ENCODE measurements at places on chromosomes 11 and 22.
A peak's percentile ranks its signal among the peaks of the same experiment; 100 is the strongest.

- no peak for DNase-seq
These were observed 53.5 kb downstream of the TEAD1 start for GRCh38 chr11:12727563-12728211.

- no peak for DNase-seq
These were observed 144.3 kb upstream of the ANO3 start for GRCh38 chr11:26187639-26188038.

GRCh38 chr22:27060190-27060589, 402.8 kb downstream of the MIAT start:
- no peak for DNase-seq

DNA sequence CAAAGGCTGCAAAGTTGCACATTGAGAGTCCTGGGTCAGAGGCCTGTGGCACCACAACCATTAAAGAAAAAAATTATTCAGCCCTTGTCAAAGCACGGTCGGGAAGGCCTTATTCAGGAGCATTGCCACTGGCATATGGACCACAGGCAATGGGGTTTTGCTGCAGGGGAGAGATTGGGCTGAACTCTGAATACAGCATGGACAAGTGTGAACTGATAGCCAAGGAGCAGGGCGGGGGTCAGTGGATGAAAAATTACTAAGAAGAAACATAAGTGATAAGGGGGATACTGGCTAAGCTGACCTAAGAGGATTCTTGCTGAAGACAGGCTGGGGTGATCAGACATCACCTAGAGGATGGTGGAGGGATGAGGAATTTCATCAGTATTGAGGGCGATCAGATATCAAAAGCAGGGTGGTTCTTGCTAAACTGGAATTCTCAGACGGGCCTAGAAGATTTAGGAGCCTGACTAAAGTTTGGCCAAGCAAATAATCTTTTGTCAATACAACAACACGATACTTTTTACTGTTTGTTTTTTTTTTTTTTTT, 3.3 kb upstream of the DGCR8 start:
- no peak for DNase-seq

- DNase-seq, result peak; percentile 89
These were observed 35.0 kb downstream of the DKK3 start for GRCh38 chr11:11973361-11973800.

GRCh38 chr11:101049123-101049522, 80.5 kb downstream of the PGR start:
- no peak for DNase-seq

DNA sequence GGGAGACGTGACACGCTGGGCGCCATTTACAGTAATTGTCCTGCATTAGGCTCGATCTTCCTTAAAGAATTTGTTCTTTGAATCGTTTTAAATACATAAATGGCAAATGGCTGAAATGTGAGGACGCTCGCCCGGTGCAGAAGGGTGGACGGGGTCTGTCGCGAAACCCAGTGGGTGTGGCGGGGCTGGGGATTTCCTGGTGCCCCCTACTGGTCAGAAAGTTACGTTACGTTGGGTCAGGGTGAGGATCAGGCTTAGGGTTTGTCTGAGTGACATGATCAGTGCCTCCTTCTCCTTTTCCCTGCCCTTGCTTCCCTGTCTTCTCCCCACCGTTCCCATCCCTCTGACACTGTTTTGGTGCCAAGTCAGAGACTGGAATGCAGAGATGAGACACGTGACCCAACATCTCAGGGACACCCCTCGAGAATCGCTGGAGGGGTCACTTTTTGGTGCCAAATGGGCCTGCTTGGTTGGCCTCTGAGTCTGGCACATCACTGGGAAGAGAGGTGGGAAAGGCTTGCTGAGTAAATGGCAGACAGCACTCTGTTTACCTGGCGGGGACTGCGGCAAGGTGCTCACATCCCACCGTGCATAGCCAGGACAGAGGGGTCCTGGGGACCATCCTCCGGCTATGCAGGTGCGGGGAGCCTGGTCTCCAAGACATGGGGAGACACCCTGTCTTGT, 1107.6 kb downstream of the BRD1 start:
- no peak for DNase-seq

DNA sequence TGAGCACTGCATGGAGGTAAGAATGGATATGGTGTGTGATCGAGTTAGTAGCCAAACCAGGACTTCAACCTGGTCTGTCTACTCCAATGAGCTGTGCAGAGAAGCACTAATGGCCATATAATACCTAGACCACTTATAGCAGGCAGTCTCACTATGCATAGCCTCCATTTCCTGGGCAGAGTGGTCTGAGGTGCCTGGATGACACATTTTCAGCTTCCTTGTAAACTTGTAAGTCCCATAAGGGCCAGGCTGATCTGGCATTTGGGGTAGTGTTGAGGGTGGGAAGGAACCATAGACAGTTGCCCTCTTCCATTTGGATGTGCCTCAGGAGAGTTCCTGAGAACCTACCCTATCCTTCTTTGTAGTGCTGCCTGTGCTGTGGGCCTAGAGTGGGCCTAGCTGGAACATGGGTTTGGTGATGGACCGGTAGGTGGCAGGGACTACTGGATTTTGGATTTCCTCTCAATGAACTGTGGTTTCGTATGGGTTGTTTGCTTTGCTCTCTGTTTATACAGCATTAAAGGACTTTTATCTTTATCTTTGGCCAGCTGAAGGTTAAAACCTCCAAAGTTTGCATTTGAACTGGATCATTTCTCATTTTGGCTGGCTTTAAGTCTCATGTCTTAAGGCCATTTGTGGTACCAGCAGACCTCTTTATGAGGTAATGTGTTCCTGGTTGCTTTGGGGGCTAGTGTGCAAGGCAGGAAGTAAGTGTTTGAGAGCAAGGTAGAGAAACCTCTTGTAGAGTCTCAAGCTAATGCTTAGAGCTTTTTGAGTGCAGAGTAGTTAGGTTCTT, 86.9 kb downstream of the STIM1 start:
- no peak for DNase-seq

GRCh38 chr11:117557361-117557760, 229.7 kb downstream of the CEP164 start:
- DNase-seq, result no peak

DNA sequence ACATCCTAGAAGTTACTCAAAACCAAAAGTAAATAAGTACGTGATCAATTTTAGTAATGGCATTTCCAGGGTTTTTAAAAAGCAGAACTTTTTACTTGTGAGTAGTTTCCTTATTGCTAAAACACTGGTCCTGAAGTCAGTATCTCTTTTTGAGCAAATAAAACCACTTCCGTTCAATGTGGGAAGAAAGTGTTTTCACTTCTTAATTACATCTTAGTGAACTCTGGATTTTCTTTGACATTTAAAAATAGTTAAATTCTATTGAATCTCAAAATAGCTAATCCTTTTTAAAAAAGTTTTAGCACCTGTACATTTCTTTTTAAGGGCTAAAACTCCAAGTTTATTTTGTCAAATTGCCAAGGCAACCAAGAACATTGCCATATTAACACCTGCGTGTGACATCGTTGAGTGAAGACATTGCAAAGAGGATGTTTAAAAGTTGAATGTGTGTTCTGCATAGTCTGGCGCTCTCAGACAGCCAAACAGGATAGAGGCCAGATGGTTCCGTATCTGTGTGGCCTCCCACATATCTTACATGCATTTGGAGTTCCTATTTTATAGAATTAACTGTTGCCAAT, 17.2 kb upstream of the OR5B21 start:
- DNase-seq, result peak; percentile 56

GRCh38 chr11:68340003-68340767, 27.8 kb downstream of the LRP5 start:
- DNase-seq, result no peak

GRCh38 chr11:32884770-32885384, 7.7 kb upstream of the QSER1 start:
- no peak for DNase-seq

DNA sequence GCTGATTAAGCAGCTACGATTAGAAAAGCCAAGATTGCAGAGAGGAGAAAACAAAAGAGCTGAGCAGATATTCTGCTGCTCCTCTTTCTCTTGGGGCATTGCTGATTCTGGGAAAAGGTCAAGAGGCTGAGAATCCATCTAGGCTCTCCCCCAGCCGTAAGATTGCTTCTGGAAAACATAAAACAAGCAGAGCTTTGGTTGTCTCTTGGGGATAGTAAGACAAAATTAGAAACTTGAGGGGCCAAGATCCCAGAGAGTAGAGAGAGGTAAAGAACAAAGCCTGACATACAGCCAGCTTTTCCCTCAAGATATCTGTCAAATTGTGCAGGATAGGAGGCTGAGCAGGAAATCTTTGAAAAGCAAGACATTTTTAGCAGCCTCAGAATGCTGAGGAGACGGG, 158.2 kb downstream of the TTC28 start:
- DNase-seq, result no peak

GRCh38 chr11:34145847-34146381, 40.5 kb downstream of the NAT10 start:
- no peak for DNase-seq

DNA sequence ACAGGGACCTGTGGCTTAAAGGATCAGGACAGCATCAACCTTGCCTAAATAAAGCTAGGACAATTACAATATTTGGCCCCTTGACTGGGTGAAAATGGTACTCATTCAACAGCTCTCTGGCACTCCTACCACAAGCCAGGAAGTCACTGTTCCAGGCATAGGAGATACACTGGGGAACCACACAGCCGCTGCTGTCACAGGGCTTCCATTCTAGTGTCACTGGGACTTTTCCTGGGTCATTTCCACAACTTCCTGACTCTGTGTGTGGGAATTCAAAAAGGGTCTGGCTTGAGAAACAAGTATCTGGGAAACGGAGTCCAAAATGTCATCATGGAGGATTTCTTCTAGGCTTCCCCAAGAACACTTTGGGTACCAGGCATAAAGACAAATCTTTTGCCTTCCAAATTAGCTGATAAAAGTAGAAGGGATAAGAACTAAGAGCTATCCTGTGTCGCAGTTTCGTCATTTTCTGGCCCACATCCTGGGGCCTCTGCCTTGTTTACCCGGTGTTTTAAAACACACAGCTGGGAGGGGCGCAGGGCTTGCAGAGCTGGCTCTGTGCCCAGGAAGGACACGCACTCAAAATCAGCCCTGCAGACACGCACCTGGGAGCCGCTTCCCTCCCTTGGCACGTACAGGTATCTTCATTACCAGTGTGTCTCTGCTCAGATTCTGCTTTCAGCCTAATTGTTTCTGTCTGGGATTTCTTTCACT, 38.0 kb downstream of the TMEM45B start:
- DNase-seq, result no peak

DNA sequence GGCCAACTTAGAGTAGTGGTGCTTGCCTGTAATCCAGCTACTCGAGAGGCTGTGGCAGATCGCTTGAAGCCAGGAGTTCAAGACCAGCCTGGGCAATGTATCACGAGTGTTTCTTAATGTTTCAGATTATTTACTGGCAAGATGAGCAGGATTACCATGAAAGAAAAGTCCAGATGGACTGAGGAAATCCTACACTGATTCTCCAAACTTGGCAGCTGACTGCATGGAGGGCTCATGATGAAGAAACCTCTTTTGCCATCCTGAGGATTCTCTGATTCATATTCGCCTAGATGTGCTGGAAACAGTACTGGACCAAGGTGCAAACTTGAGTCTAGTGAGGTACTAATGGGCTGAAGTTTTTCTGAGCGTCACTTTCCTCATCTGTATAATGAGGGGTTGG, 2.8 kb upstream of the SIDT2 start:
- DNase-seq, result no peak

DNA sequence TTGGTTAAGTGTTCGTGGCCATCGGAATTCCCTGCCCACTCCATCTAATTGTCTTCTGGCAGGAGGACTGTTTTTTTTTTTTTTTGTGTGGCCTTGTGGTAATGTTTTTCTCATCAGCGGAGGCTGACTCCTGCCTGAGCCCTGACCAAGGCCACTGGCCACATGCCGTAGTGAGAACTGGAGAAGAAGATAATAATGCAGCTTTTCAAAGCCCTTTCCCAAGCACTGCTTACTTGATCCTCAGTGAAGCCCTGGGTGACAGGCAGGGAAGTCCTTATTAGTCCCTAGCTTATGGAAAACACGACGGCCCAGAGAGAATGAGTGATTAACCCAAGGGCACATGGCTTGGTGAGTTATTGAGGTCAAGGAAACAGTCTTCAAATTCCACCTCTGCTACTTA, 71.2 kb downstream of the ADM start:
- no peak for DNase-seq

GRCh38 chr22:31896472-31896871, 47.9 kb upstream of the YWHAH start:
- no peak for DNase-seq

DNA sequence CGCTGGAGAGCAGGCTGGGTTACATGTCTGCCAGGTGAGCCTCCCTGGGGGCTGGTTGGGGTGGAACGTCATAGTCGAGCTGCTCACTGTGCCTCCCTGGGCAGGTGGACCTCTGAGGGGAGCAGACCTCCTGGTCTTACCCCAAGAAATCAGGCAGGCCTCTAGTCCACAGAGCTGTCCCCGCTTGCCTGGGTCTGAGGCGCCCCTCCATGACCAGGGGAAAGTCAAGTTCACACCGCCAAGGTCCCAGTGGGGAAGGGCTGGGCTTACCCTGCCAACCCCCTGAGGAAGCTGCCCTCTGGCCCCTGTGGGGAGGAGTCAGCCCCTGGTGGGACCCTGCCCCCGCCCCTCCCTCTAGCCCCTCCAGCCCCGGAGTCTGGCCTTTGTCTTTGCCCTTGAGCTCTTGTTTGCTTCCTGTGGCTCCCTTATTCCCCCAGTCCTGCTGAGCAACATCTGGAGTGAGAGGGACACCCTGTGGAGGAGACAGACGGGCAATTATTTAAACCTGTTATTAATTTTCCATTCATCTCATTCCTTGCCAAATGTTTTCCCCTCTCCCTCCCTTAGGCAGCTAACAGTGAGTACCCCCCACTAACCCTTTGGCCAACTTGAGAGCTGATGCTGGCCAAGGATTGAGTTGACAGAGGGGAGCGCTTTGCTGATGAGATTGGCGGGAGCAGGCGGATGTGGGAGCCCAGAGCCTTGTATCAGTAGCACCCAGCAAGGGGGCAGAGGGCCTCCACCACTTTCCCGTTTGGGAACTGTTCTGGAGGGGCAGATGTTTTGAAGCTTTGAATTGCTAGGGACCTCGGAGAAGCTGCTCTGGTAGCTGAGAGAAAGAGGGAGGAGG, 83.4 kb downstream of the CEP164 start:
- no peak for DNase-seq

DNA sequence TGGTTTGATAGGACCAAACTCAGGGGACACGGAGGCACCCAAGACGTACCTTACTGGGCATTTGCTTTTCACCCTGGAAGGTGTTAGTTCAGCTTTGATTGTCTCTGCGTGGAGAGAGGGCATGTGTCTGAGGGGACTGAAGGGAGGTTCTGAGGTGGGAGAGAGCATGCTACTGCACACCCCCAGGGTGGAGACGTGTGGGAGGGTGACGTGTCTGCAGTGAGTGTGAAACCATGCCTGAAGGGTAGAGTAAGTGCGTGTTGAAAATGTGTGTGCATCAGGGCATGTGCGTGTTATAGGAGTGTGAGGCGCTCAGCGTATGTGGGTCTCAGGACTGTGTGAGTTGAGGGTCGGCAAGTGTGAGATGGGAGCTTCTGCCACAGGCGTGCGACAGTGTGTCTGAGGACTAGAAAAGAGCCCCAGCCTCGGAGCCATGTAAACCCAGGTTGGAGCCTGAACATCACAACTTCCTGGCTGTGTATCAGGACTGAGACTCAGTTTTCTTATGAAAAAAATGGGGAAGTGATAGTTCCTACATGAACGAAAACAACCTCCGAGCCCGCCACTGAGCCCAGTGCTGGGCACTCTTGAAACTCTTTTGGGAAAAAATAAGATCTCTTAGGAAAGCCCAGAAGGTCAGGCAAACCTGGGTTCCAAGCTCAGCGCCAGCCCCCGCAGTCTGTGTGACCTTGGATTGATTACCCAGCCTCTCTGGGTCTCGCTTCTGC, 11.8 kb upstream of the KCNJ11 start:
- DNase-seq, result no peak
